ENCODE measurements at places on chromosomes 2 and 18.

DNA sequence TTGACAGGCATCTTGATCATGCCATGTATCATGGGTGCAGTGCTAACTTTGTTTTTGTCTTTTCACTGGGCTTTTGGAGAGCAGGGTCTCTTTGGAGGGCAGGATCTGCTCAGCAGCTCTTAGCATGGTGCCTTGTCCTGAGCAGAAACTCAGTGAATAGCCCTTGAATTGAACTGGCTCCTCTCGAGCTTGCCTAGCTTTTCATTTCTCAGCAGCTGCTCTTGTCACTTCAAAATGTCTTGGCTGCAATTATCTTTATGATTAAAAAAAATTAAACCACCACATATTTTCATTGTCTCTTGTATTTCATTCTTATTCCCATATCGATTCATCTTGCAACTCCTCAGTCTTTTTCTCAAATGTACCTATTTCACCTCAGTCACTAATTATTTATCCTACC is 50.5 kb downstream of the CCDC85A start:
- no peak for DNase-seq

- no peak for DNase-seq
These were observed 153.3 kb upstream of the NOSTRIN start for GRCh38 chr2:168649105-168649504.

DNA sequence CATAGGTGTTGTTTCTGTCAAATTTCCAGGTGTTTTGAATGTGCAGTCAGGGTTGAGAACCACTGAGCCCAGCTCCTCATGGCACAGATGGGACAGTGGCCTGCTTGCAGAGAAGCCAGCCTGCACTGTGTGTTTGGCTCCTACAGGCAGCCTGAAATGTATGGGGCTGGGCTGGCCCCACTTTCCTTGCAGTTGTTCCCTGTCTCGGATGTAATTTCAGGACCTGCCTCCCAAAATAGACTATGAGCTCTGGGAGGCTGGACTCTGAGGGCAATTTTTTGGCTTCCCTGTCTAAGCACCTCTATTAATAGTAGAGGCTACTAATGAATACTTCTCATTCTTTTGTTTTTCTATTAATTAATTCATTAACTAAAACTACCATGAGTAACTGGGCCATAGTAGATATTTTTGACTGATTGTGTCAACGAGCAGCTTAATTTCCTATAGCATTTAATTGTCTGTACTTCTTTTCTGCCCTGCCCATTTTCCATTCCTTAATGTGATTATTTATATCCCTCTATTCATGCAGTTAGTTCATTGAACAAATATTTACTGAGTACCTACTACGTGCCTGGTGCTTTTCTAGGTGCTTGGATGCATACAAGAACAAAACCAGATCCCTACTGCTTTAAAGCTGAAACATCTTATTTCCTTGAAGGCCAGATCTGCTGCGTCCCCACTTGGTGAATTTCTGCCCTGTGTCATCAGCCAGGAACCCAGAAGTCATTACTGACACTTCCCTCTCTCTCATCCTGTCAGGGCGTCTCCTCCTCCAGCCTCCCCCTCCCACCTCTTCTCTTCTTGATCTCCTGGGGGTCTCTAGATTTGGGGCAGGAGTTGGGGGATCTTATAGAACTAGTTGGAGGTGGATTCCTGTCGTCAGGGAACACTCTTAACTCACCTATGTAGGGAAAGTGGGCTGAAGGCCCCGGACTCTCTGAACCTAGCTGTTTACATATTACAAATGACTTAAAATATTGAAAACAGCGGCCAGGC is 16.3 kb downstream of the DYSF start:
- no peak for DNase-seq

DNA sequence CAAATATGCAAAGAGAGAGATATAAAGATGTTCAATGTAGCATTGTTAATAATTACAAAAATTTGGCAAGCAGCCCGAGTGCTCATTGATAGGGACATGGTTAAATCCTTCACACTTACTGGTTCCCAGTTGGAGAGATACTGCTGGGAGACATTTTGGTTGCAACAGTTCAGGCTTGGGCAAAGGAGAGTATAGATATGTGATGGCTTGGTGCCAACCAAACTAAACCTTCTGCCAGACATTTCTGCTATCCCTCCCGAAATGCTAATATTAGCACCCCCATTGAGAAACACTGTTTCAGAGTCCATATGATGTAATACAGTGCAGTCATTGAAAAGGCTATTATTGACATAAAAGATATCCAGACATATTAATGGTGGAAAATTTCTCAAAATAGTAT is 11.5 kb downstream of the GEN1 start:
- DNase-seq = no peak

GRCh38 chr2:27855476-27855875 is 34.7 kb downstream of the RBKS start:
- no peak for DNase-seq

DNA sequence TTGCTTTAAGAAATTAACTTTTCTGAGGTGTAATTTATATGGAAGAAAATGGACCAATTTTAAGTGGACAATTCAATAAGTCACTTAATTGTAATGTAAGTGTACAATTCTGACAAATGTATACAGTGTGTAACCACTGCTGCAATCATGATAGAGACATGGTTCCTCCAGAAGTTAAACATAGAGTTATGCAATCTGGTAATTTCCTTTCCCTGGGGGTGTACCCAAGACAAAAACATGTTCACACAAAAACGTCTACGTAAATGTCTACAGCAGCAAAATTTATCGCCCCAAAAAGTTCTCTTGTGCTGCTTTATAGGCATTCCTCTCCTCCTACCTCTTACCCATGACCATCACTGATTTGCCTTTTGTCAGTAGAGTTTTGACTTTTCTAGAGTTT is 141.5 kb downstream of the AQP4 start:
- DNase-seq = no peak

Measured in T47D (cell line).